ENCODE measurements at places on chromosomes 1 and 21. TPM values are rescaled to one million over a fixed set of nuclear protein-coding genes. Genes with fewer than 3 reads are reported as not detected.

Gene GBP1
- total RNA-seq, result 14.6 TPM

Gene ACTL8
- not detected for total RNA-seq

Gene PLA2G4A
- 67.5 TPM for total RNA-seq

Gene PARS2
- 7.4 TPM for total RNA-seq

Gene CFHR2
- not detected for total RNA-seq

Gene SLC2A1
- 244 TPM for total RNA-seq

Gene FYB2
- not detected for total RNA-seq

Gene COL6A1
- total RNA-seq, result 2,467 TPM

Gene LEPR
- total RNA-seq, result 15.7 TPM

Gene TMEM269
- total RNA-seq, result not detected

Gene LCE1A
- total RNA-seq, result not detected

Gene NPR1
- total RNA-seq, result 9.4 TPM

Gene TPM3
- total RNA-seq, result 499 TPM

Gene LEFTY1
- total RNA-seq, result 0.18 TPM

Gene MAP1LC3C
- total RNA-seq, result not detected

Gene DMRTA2
- not detected for total RNA-seq

Gene MIS18A
- 6.5 TPM for total RNA-seq

Gene TRIM45
- 1.1 TPM for total RNA-seq

Gene RGSL1
- not detected for total RNA-seq

Gene PBX1
- 22.2 TPM for total RNA-seq

Data from cardiac atrium fibroblast (primary cell).